Peyer's patch (tissue), 4 donors: ENCODE measurements at places on chromosomes 5 and 9. TPM values are rescaled to one million over a fixed set of nuclear protein-coding genes. Genes with fewer than 3 reads are reported as not detected.
A peak's percentile ranks its signal among the peaks of the same experiment; 100 is the strongest.

DNA sequence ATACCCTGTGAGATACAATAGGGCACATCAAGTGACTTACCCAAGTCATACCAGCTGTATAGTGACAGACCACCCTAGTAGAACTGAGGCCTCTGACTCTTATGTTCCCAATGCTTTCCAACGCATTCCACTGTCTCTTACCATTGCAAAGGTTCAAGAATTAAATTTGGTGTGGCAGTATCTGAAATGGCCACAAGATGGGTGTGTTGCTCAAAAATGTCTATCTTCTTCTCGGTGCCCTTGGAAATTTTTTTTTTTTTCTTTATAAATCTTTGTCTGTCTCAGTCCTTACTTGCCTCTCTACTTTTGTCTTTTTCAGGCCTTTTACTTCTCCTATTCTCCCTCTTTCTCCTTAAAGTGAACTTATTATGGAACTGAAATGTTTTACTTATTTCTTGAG is 48.4 kb downstream of the GPR21 start:
- no peak for DNase-seq

DNA sequence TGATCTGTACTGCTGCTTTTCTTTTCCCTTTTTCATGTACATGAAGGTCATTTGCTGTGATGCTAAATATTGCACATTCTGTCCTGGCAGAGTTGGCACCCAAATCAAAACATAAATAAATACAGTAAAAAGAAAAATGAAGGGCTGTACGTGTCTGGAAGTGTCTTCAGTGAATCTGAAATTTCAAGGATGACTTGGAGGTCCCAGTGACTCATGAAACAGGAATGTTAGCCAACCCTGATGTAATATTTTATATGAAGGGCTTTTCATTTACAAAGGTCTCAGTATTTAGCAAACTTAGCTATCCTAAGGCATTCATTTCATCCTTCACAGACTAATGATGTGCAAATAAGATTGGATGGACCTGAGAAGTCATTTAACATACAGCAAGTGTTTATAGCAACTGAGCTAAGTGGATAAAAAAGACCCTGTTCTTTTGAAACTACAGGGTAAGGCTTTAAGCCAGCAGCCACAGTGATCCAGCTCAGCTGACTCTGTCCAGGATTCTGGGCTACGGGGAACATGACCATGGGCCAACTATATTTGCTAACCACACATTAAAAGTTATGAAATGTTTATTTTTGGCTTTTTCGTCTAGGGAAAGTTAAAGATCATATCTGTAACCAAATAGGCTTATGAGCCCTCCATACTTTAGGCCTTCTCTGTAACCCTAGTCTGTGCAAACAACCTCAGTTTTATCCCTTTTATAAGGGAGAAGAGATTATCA is 104.0 kb upstream of the DMRTA1 start:
- DNase-seq, result no peak

DNA sequence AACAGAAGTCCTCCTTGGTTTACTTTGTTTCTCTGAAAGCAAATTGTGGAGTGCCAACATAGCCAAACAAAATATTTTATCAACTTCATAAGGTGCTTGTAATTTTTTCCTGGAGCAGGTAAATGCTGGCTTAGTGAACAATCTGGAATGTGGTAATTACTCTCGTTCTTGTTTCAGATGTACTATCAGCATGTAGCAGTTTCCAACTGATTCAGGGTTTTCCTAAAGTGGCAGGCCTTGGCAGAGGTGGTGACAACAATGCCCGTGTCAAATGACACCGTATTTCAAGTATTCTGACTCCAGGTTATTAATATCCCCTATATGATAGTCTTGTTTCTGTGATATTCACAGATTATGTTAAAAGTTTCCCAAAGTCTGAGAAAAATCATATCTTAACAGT is 1.2 kb downstream of the C9orf72 start:
- DNase-seq, result no peak

DNA sequence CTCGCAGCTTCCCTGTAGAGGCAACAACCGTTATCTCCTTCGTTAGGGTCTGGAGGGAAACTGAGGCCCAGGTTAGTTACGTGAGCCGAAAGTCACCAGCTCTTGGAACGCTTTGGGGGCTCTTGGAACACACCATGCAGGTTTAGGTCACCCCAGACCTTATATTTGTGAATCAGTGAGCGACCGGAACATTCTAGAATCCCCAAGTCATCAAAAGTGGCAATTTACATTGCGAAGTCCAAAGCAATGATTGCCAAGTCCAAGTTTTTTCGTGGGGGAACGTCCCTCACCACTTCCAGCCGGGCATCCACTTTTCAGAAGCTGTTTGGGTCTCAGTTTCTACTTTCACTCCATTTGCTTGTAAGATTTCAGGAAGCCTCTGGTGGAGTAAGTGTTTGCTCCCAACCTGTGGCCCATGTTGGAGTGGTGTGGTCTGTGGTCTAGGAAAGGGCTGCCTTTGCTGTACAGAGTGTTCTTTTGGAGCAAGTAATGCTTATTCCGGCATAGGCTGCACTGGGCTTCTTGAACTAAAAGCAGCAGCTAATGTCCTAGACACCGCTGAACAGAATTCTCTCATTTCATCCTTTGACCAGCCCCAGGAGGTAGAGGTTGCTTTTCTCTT is 32.8 kb upstream of the SPRY4 start:
- no peak for DNase-seq

GRCh38 chr5:133385346-133385745 is 227.0 kb downstream of the FSTL4 start:
- no peak for DNase-seq

Gene LCN15
- not detected for total RNA-seq

Gene GPRIN1
- total RNA-seq, result 1.9 TPM

Gene SLC34A1
- not detected for total RNA-seq

DNA sequence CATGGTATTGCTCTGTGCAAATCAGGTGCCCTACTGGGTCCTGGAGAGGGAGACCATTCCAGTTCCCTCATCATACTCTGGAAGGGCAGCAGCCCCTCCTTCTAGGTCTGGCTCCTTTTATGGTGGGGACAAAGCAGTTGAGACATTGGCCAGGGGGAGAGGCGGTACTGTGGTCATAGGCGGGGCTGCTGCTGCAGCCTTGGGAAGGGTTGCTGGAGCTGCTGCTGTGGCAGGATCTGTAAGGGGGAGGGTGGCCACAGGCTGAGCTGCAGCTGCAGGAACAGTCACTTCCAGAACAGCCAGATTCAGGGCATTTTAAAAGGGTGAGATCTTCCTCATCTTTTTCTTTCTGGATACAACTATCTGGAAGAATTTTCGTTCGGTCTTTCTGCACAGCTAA is 233.0 kb upstream of the SGCD start:
- no peak for DNase-seq

Gene TMEM171
- 114 TPM for total RNA-seq

Gene GMCL2
- total RNA-seq, result not detected

Gene AQP7
- total RNA-seq, result 92.1 TPM

DNA sequence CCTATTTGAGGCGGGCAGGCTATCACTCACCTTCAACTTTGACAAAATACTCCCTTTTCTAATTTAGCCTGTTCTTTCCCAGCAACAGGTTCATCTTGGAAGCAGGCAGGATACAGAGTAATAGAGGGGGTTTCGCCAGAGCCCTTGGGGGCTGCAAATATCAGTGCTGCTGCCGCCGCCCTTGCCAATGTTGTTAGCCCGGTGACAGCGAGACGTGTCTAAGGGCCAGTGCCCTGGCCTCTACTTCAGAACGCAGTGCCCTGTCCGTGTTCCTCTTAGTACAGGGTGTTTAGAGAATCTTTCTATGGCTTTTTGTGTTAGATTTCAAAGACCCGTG is 703 bp downstream of the FAM120AOS start:
- peak; percentile 59 for DNase-seq

DNA sequence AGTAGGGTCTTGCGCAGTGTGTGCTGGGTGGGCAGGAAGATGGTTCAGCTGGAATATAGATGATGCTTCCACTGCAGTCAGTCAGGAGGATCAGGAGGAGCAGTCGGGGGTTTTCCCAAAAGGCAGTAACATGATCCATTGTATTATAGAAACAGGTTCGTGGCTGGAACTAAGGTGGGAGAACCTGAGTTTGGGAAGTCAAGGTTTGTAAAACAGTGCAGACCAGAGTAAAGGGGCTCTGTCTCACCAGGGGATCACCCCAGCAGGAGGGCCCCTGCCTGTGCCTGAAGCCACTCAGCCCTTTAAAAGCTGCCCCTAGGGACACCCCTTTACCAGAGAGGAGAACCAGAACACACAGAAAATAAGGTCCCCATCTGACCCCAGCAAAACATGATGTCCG is 213.4 kb downstream of the AUH start:
- DNase-seq, result no peak

DNA sequence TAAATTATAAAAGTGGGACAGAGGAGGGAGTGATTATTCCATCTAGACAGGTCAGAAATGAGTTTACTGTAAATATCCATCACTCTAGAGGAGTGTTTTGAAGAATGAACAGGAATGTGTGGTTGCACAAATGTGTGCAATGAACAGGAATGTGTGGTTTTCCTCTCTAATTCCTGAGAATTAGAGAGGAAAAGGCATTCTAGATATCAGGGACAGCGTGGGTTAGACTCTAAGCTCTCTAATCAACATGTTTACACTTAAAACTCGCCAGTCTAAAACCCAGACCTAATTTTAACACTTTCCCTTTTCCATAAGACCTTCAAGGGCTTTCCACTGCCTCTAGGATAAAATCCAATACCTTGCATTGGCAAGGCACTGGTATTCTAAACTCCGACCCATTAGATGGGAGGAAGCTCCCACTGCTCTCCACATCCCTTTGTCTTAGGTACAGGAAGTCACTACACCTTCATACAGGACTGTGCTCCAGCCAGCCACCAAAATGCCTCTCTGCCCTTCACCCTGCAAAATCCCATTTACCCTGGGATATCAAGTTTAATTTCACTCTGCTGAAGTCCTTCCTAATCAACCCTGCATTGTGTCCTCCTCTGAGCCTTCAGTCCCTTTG is 67.9 kb downstream of the NFIB start:
- no peak for DNase-seq
